Frontal cortex (tissue), 4 donors: ENCODE measurements at places on chromosomes 1 and 21. TPM values are rescaled to one million over a fixed set of nuclear protein-coding genes. Genes with fewer than 3 reads are reported as not detected.

Gene B3GALT2
- 148 TPM for total RNA-seq

Gene TDRD5
- total RNA-seq = 2.9 TPM

Gene TCP10L
- total RNA-seq = 2.0 TPM

Gene MMEL1
- 7.3 TPM for total RNA-seq

Gene C1orf94
- total RNA-seq = under 0.01 TPM

Gene IL24
- under 0.01 TPM for total RNA-seq

Gene PLD5
- total RNA-seq = 2.0 TPM

Gene GJA8
- total RNA-seq = not detected
